ENCODE measurements at places on chromosomes 2 and 18.

GRCh38 chr18:27652480-27653121 is 467.5 kb upstream of the CHST9 start:
- DNase-seq, result no peak

DNA sequence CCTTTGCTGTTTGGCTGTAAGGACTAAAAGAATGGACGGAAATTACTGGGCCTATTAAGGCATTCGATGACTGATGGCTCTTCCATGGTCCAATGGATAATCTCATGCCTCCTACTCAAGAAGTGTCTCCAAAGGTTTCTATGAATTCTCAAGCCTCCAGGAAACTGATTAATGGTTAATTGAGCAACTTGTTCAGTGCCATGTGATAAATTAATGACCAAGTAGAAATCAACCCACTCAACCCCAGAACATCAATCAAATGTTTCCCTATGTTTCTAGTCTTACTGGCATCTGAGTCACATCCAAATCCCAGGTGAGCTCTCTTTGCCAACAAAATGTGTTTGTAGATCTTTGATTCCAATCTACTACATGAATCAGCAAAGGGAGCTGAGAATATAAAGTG is 103.6 kb downstream of the NXPH2 start:
- DNase-seq, result no peak

GRCh38 chr2:72803151-72803550 is 22.7 kb downstream of the EXOC6B start:
- DNase-seq, result no peak

GRCh38 chr2:66125951-66126350 is 309.0 kb upstream of the MEIS1 start:
- DNase-seq, result no peak

DNA sequence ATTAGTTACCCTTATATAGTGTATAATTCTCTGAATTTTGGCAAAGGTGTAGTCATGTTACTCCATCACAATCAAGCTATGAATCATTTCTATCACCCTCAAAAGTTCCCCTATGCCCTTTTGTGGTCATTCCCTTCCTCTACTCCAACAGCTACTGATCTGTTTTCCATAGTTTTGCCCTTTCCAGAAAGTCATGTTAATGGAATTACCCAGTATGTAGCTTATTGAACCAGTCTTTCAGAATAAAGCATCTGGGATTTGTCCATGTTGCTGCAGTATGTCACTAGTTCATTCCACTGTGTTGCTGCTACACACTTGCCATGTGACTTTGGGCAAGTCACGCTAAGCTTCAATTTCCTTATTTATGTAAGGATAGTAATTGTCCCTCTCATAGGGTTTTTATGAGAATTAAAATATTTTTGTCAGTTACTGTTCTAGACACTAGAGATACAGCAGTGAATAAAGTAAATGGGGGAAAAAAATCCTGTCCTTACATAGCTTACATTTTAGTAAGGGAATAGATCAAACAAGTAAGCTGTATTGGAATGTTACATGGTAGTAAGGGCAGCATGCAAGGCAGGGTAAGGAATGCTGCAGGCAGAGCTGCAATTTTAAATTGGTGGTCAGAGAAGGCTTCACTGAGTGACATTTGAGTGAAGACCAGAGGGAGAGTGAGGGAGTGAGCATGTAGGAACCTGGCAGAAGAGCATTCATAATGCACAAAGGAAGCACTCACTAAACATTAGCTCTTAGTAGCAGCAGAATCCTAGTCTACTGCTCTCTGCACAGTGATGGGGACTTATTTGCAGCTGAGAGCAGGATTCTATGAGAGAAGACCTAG is 80.3 kb upstream of the TSPYL6 start:
- DNase-seq, result no peak

DNA sequence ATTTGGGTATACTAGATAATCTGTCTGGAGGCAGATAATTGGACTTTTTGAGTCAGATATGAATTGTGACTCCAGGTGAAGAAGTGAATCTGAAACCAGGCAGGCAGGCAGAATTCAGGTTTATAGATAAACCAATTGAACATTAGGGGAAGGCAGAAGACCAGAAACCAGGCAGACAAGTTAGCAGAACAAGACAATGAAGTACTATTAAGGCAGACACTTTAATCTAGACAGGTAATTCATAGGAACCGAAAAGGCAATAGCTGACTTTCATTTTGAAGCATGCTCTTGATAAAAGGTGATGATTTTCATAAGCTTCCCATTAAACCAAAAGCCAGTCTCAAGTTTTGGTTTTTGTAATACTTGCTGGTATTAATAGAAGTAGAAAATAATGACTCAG is 19.3 kb upstream of the SLC4A10 start:
- DNase-seq, result no peak

DNA sequence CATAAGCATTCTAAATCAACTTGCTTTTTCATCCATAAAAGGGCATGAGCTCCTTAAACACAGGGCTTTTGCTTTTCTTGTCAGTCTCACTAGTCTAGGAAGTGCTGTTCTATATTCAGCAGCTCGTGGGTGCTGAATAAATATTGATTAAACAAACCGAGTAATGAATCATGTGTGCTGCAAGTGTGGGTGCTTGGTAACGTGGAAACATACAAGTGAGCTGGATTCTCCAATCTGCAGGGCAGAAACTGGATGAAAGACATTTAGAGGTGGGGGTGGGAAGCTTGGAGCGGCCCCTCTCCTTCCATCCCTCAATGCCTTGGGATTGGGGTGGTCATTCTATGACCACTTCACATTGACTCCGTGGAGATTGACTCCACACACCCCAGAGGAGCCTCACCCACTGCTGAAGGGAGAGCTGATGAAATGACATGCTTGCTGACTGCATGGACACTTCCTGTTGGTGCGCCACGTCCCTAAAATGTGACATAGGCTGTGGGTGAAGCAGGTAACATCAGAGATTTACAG is 114.6 kb downstream of the DOCK10 start:
- DNase-seq, result no peak

DNA sequence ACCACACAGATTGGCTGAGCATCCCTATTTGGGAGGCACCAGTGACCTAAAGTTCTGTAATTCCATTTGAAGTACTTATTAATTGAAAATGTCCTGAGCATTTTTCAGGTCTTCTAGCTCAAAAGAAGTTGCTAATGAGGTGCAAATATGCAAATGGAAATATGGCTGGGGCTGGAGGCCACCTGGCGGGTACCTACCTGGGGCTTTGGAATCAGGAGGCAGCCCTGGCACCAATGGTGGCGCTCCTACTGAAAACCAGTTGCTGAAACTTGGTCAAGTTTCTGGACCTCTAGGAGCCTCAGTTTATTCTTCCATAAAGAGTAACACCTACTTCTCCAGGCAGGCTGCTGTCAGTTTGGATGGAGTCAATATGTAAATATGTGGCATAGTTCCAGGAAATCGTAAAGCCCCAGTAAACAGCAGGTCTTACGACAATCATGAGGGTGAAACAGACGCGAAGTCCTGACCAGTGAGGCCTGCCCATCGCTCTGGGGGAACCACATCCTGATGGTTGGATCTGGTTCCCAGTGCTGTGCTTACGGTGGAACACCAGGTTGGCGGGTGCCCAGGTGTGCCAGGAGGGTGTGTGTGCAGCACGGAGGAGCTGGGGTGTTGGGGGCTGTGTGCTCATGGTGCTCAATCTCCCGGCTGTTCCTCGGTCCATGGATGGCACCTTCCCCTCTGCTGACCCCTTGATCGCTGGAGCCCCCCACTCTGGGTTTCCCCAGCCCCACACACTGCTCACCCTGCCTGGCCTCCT is 186.1 kb downstream of the TWIST2 start:
- no peak for DNase-seq
